ENCODE measurements at places on chromosomes 5 and 9.

GRCh38 chr9:3261484-3261883, 264.3 kb downstream of the RFX3 start:
- H3K27ac ChIP-seq = no peak overlapping the region
- H3K27me3 ChIP-seq = no peaks in the 10 kb centered on the region
- H3K4me1 ChIP-seq = peaks cover 8% of the 10 kb centered on the region
- H3K4me3 ChIP-seq = no peak overlapping the region

- H3K27ac ChIP-seq = no peak overlapping the region
- H3K27me3 ChIP-seq = no peaks in the 10 kb centered on the region
- no peaks in the 10 kb centered on the region for H3K36me3 ChIP-seq
- H3K4me3 ChIP-seq = no peak overlapping the region
- no peak for DNase-seq
These were observed 235.7 kb upstream of the ELL2 start for GRCh38 chr5:96197347-96197746.

GRCh38 chr5:39486361-39486760, 61.6 kb upstream of the DAB2 start:
- H3K4me3 ChIP-seq = no peak overlapping the region
- no peaks in the 10 kb centered on the region for H3K4me1 ChIP-seq
- peaks cover 11% of the 10 kb centered on the region for H3K27me3 ChIP-seq
- H3K27ac ChIP-seq = no peak overlapping the region
- no peak for DNase-seq
- no peaks in the 10 kb centered on the region for H3K36me3 ChIP-seq

- H3K4me1 ChIP-seq = no peaks in the 10 kb centered on the region
- H3K27ac ChIP-seq = no peak overlapping the region
- H3K27me3 ChIP-seq = peaks cover 22% of the 10 kb centered on the region
These were observed 29.8 kb upstream of the PPARGC1B start for GRCh38 chr5:149700347-149700746.

DNA sequence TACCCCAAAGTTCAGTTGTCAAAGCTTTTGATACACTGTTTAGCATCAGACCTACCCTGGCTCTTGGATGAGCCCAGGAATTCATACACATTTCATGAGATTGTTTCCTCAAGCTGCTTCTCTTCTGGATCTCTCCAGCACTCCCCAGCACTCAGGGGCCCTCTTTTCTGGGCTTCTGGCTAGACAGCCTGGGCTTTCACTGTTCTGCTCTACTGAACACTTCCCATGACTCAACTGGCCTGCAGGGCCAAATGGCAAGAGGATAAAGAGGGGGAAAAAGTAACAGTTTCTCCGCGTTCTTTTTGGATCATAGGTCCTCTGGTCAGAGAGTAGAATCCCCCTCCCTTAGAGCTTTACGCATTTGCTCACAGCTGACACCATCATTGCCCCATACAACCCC, 20.9 kb upstream of the LURAP1L start:
- H3K4me3 ChIP-seq = no peak overlapping the region
- H3K4me1 ChIP-seq = no peaks in the 10 kb centered on the region
- no peaks in the 10 kb centered on the region for H3K27me3 ChIP-seq
- DNase-seq = no peak

GRCh38 chr9:5976674-5977397, 38.6 kb downstream of the RANBP6 start:
- H3K27me3 ChIP-seq = no peaks in the 10 kb centered on the region
- peak overlapping the region; percentile 65 for H3K27ac ChIP-seq
- no peak for DNase-seq
- peaks cover 11% of the 10 kb centered on the region for H3K4me1 ChIP-seq
- H3K36me3 ChIP-seq = peaks cover 34% of the 10 kb centered on the region
- H3K4me3 ChIP-seq = peak overlapping the region; percentile 24

DNA sequence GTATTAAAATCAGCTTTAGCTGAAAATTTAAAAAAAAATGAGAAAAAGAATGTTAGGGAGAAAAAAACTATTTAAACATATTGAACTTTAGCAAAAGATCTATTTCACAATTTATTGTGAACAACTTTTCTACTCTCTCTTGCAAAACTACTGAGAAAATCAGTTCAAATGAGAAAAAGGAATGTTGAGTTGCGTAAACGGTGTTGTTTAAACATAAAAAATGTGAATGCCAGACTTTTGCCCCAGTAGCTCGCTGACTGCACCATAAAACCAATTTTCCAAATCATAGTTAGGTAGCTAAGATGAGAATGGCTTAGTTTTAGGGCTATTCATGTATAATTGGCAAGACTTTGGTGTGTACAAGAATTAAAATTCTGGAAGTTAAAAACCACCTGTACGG, 13.4 kb upstream of the RAD23B start:
- no peaks in the 10 kb centered on the region for H3K36me3 ChIP-seq
- H3K4me3 ChIP-seq = no peak overlapping the region
- peaks cover 22% of the 10 kb centered on the region for H3K4me1 ChIP-seq
- H3K27me3 ChIP-seq = peaks cover 8% of the 10 kb centered on the region

- H3K4me3 ChIP-seq = no peak overlapping the region
- no peaks in the 10 kb centered on the region for H3K36me3 ChIP-seq
- H3K27me3 ChIP-seq = peaks cover 4% of the 10 kb centered on the region
- no peaks in the 10 kb centered on the region for H3K4me1 ChIP-seq
These were observed 92.3 kb upstream of the SPATA31C2 start for GRCh38 chr9:88230612-88231011.

DNA sequence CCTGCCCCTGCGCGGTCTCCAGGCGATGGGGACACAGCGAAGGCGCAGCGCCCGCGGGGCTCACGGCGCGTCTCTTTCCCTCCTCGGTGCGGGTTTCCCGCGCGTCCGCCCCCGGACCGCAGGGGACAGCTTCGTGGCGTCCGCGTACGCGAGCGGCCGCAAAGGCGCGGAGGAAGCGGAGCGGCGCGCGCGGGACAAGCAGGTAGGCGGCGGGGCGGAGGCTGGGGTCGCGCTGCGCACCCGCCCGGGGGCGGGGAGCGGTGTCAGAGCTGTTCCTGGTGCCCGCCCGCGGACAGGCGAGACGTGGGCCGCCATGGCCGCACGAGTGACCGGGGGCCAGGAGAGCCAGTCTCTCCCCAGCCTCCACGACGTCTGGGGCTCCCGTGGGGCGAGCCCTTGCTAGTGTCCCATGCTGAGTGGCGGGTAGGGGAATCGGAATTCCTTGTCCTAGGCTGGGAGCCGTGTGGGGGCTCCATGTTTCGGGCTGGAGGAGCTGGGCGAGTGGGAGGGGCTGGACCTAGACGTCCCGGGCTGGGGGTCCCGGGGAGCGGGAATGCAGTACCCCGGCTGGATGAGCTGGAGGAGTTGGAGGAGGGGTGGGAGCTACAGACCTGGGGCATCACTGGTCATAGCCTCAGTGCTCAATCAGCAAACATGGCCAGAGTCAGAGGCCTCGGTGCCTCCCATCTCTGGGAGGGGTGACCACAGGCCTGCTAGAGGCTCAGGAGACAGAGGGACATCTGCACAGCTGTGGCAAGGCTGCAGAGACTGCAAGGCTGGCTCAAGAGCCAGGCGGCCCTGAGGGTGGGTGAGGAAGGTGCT, 968 bp downstream of the NKD2 start:
- H3K4me3 ChIP-seq = peak overlapping the region; percentile 32
- H3K36me3 ChIP-seq = no peaks in the 10 kb centered on the region
- no peak for DNase-seq
- H3K27ac ChIP-seq = peak overlapping the region; percentile 37
- H3K4me1 ChIP-seq = peaks cover 22% of the 10 kb centered on the region

- no peaks in the 10 kb centered on the region for H3K36me3 ChIP-seq
- DNase-seq = peak; percentile 33
- H3K4me3 ChIP-seq = no peak overlapping the region
- no peaks in the 10 kb centered on the region for H3K27me3 ChIP-seq
- no peak overlapping the region for H3K27ac ChIP-seq
These were observed 67.8 kb downstream of the FAT2 start for GRCh38 chr5:151523335-151523734.

GRCh38 chr5:109253262-109253661, 156.5 kb downstream of the PJA2 start:
- H3K27me3 ChIP-seq = no peaks in the 10 kb centered on the region
- H3K27ac ChIP-seq = no peak overlapping the region
- H3K4me3 ChIP-seq = no peak overlapping the region
- H3K36me3 ChIP-seq = no peaks in the 10 kb centered on the region
- DNase-seq = no peak

- H3K4me3 ChIP-seq = no peak overlapping the region
- H3K4me1 ChIP-seq = peaks cover 3% of the 10 kb centered on the region
- peaks cover 35% of the 10 kb centered on the region for H3K36me3 ChIP-seq
- no peaks in the 10 kb centered on the region for H3K27me3 ChIP-seq
- no peak overlapping the region for H3K27ac ChIP-seq
These were observed 29.8 kb upstream of the BNIP1 start for GRCh38 chr5:173114536-173114935.

DNA sequence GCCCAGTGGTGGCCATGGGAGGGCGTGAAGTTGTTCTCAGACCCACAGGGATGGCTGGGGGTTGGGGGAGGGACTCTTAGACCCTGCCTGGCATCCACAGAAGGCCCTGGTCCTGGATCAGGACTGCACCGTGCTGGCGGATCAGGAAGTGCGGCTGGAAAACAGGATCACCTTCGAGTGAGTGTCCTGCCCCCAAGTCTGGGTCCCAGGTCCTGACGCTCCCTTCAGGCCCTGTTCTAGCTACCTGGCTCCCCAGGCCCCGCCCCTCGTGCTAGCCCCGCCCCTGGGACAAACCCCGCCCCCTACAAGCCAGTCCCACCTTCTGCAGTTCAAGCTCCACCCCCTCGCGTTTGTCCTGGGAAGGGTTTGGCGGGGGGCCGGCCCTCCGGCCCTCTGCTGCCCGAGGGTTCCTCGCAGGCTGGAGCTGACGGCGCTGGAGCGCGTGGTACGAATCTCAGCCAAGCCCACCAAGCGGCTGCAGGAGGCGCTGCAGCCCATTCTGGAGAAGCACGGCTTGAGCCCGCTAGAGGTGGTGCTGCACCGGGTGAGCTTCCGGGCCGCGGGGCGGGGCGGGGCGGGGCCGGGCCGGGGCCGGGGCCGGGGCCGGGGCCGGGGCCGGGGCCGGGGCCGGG, 12.9 kb downstream of the RGS14 start:
- H3K4me3 ChIP-seq = peak overlapping the region; percentile 75
- peak; percentile 44 for DNase-seq
- peaks cover 37% of the 10 kb centered on the region for H3K4me1 ChIP-seq

- H3K27ac ChIP-seq = no peak overlapping the region
- H3K4me3 ChIP-seq = no peak overlapping the region
- DNase-seq = no peak
- peaks cover 48% of the 10 kb centered on the region for H3K36me3 ChIP-seq
- peaks cover 12% of the 10 kb centered on the region for H3K4me1 ChIP-seq
These were observed 27.6 kb downstream of the ACTL7A start for GRCh38 chr9:108889649-108890067.

GRCh38 chr5:17737092-17737491, 102.8 kb downstream of the TAF11L14 start:
- peaks cover 4% of the 10 kb centered on the region for H3K27me3 ChIP-seq
- no peak overlapping the region for H3K4me3 ChIP-seq
- H3K27ac ChIP-seq = no peak overlapping the region
- H3K36me3 ChIP-seq = no peaks in the 10 kb centered on the region
- DNase-seq = no peak

- no peak overlapping the region for H3K27ac ChIP-seq
- H3K4me1 ChIP-seq = no peaks in the 10 kb centered on the region
- no peak overlapping the region for H3K4me3 ChIP-seq
- no peak for DNase-seq
- peaks cover 5% of the 10 kb centered on the region for H3K27me3 ChIP-seq
These were observed 382.2 kb upstream of the TLE4 start for GRCh38 chr9:79189511-79189924.

DNA sequence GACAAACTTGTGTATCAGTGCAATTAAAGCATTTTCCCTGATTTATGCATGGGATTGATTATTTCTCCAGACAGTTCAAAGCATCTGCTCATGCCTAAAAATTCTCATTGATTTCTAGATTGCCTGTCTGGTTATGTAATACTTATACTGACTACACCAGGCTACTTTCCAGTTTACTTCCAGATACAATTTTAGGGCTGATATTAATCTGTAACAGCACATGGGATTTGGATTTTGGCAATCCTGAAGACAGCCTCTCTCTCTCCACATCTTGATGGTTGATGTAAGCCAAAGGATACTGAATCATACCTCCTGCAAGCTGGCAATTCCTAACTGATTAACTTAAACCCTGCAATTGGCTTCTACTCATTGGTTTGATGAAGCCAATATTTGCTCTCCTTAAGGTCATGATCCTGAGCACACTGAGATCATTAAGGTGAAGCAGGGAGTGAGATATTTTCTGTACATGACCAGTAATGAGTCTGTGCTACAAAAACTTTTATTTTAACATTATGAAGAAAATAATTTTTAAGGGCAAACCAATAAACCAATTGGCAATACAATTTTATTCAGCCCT, 25.7 kb upstream of the FBXL7 start:
- H3K4me1 ChIP-seq = no peaks in the 10 kb centered on the region
- H3K27ac ChIP-seq = no peak overlapping the region
- H3K4me3 ChIP-seq = no peak overlapping the region
- no peak for DNase-seq
- no peaks in the 10 kb centered on the region for H3K36me3 ChIP-seq
- no peaks in the 10 kb centered on the region for H3K27me3 ChIP-seq

- DNase-seq = no peak
- H3K36me3 ChIP-seq = no peaks in the 10 kb centered on the region
- no peaks in the 10 kb centered on the region for H3K4me1 ChIP-seq
- H3K4me3 ChIP-seq = no peak overlapping the region
These were observed 14.4 kb downstream of the ZNF462 start for GRCh38 chr9:106877345-106877744.

- no peaks in the 10 kb centered on the region for H3K27me3 ChIP-seq
- H3K27ac ChIP-seq = peak overlapping the region; percentile 90
These were observed 554 bp downstream of the SDHA start for GRCh38 chr5:218457-219291.

DNA sequence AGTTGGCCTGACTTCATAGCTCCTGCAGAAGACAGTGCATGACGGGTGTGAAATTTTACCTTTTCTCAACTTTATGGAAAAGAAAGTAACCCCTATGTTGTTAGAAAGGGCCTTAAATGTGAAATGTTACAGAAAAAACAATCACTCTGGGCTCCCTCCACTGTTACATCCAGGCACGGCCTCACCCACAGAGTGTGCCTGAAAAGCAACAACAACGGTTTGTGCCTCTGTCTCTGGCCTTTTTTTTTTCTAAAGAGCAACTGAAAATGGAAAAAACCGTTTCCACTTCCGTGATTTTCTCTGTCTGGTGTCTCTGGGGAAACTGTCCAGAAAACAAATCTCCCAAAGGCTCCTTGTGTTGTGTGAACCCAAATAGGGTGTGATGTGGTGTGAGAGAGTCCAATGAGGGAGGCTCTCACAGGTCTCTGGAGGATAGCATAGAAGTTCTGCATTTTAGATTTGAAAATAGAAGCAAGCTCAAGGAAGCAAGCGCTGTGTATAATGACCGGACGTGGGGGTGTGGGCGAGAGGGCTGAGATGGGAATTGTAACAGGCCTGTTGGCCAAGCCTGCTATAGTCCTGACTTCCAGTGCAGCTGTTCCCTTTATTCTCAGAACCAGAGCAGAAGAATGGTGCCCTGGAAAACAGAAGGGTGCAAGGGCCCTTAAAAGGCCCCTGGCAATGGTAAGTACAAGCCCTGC, 221.8 kb upstream of the TUT7 start:
- DNase-seq = no peak
- no peak overlapping the region for H3K27ac ChIP-seq
- H3K27me3 ChIP-seq = no peaks in the 10 kb centered on the region
- H3K4me3 ChIP-seq = no peak overlapping the region
- no peaks in the 10 kb centered on the region for H3K4me1 ChIP-seq

Measured in stimulated activated naive B cell treated with anti-CD40 and anti-IgM and Interleukin-4, amounts not matched to agents 10 μg/mL and 1 μg/mL and 100 μg/mL, for 72 hours (primary cell).